ENCODE measurements at places on chromosomes 5 and 9.
A peak's percentile ranks its signal among the peaks of the same experiment; 100 is the strongest.

DNA sequence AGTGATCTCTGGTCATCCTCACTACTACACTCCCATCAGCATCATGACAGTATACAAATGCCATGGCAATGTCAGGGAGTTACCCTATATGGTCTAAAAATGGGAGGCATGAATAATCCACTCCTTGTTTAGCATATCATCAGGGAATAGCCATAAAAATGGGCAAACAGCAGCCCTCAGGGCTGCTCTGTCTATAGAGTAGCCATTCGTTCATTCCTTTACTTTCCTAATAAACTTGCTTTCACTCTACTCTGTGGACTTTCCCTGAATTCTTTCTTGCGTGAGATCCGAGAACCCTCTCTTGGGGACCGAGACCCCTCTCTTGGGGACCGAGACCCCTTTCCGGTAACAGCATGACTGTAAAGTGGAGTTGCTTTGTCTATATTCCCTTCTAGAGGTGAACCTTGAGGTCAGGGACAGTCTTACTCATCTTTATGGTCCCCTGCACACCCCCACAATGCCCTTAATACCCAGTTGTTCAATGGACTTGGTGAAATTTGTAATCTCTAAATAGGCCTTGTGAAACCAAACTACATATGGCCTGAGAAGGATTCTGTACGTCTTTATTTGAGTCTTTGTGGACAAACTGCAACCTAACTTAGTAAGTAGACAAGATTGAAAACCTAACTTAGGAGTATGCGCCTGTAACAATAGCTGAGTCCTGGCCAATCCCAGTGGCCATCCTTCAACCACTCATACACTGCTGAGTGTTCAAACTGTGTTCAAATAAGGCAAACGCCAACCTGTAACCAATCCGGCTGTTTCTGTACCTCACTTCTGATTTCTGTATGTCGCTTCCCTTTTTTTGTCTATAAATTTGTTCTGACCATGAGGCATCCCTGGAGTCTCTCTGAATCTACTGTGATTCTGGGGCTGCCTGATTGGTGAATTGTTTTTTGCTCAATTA is 32.3 kb upstream of the UBTD2 start:
- DNase-seq, result no peak

DNA sequence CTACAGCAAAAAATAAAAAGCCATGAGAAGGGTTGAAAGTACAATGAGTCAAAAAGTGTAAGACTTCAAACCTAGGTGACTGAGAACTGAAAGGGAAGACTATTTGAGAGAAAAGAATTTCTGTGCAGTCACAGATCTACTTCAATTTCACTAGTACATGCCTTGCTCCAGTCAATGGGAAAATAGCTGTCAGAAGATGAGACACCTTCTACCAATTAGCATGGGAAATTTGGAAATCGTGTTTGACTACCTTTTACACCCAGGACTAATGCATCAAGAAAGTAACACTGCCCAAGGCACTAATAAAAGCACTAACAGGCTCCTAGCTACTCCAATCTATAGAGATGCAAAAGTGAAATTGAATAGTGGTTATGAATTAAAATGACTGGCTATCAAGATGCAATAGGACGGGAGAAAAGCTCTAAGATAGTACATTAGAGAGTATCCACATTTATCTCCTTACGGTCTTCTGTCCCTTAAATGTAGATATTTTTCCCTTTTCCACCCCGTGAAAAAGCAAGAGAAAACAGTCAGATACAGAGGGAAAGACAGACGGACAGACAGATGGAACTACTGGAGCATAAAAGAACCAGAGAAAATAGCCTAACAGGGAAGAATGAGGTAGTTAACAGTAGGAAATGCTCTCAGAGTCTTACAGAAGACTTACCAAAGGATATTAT is 15.2 kb downstream of the ERP44 start:
- DNase-seq, result no peak

- no peak for DNase-seq
Observed at GRCh38 chr9:118367383-118367782, 663.2 kb downstream of the TLR4 start.

DNA sequence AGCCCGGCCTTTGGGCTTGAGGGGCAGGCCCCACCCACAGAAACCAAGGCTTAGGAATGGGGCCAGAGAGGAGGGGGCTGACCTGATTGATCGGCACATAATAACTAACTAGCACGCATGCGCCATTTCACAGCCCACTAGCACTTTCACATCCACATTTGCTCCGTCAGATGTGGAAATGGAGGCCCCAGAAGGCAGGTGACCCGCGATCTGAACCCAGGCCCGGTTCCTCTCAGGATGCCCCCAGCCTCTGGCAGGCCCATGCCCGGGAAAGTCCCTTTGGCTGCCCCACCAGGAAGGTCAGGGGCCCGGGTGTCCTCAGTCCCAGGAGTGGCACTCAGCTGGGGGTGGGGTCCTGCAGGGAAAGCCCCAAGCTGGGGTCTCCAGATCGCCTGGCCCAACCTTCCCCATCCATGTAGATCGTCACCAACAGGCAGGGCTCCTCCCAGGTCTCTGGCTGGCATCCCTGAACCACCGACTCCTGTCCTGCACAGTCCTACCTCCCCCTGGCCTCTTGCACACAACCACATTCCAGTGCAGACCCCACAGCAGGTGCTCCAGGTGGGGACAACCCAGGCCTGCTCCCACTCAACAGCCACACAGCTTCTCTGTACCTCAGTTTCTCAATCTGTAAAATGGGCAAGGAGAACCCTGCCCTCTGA is 46.7 kb downstream of the VAV2 start:
- DNase-seq, result no peak

- no peak for DNase-seq
Observed at GRCh38 chr5:60703944-60704343, 4.0 kb upstream of the DEPDC1B start.

GRCh38 chr9:95336281-95336680 is 18.8 kb upstream of the FANCC start:
- no peak for DNase-seq

DNA sequence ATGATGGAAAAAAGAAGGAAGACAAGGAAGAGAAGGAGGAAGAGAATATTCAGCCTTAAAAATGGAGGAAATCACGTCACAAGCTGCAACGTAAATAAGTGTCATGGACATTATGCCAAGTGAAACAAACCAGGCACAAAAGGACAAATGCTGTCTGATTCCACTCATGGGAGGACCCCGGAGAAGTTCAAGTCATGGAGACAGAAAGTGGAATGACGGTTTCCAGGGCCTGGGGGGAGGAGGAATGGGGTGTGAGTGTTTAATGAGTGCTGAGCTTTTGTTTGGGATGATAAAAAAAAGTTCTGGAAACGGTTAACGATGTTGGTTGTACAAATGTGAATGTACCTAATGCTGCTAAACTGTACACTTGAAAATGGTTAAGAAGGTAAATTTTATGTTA is 439.5 kb downstream of the GADD45G start:
- no peak for DNase-seq

- DNase-seq, result no peak
Observed at GRCh38 chr9:99169086-99169485, 52.7 kb downstream of the ALG2 start.

DNA sequence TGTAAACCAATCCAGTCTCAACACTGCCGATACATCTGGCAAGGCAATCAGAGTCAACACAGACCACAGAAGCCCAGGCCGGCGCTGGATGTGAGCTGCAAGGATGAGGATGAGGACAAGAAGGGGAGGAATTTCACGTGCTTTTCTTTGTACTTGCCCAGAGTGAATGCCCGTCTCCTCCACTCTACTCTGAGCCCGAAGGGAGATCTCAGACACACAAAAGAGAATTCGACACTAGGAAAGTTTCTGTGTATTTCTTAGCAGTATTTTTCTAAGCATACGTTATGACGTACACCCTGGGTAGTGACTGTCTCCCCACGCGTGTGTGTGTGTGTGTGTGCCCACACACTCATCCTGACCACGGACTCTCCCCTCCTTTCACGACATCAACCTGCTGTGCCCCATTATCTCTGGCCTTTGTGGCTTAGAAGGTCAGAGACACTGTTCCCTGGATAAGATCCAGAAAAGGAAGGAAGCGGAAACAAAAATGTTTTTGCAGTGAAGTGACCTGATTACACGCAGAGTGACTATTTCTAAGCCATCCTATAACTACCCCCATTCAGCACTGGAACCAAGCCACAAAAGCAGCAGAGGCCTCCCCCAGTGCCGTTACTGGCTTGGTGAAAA is 227.3 kb upstream of the DAPK1 start:
- DNase-seq, result peak; percentile 58

GRCh38 chr9:69030851-69031645 is 4.5 kb upstream of the FXN start:
- no peak for DNase-seq

DNA sequence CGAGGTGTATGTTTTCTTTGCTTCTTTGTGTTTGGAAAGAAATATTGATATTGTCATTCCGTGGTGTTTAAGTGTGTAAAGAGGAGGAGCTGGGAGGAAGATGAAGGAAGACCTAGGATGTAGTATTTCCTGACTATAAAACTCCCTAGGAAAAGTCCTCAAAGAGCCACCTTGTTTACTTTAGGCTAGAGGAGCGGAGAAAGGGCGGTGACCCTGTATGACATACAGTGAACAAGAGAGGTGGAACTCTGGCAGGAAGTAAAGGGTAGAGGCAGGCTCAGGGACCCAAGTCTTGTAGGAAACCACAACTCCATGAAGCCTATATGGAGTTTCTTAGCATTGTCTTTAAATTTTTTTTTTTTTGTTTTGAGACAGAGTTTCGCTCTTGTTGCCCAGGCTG is 303.9 kb downstream of the DOCK8 start:
- no peak for DNase-seq

DNA sequence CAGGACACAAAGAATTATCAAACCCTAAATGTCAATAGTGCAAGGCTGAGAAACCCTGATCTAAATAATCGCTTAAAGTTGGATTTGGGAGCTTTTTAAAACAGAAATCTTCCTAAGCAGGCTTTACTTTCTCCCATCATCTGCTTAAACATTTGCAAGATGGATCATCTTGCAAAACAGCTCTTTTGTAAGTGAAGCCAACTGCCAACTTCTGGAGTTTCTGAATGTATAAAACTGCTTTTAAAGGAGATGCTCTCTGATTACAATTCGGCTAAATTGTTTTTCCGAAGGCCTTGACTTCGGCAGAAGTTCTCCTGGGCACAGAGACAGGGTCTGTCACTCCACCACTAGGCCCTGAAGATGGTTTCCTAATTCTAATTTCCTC is 1.3 kb downstream of the PTPN3 start:
- no peak for DNase-seq

- DNase-seq, result no peak
Observed at GRCh38 chr9:84832453-84832852, 162.9 kb downstream of the NTRK2 start.

DNA sequence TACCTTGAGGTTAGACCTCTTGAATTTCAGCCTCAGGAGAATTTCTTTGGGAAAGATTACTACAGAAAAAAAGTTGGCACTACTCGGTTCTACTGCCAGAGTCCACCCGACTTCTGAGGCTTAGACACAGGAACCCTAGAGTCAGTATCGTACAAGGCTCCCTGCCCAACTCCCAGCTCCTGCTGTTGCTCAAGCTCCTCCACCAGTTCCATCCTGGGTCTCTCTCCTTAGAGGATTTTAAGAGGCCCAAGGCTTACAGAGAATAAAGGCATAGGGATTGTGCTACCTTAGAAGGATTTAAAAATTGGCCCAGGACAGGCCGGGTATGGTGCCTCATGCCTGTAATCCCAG is 29.0 kb upstream of the SSBP2 start:
- no peak for DNase-seq

DNA sequence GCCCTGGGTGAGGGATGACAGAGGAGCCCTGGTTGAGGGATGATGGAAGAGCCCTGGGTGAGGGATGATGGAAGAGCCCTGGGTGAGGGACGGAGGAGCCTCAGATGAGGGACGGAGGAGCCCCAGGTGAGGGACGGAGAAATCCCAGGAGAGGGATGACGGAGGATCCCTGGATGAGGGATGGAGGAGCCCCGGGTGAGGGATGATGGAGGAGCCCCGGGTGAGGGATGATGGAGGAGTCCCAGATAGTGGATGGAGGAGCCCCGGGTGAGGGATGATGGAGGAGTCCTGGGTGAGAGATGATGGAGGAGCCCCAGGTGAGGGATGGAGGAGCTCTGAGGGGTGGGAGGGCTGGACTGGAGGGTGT is 10.9 kb downstream of the PHF2 start:
- no peak for DNase-seq

GRCh38 chr9:116282597-116282996 is 129.0 kb downstream of the PAPPA start:
- DNase-seq, result no peak

GRCh38 chr5:52922384-52922783 is 66.8 kb upstream of the ITGA2 start:
- DNase-seq, result peak; percentile 35

DNA sequence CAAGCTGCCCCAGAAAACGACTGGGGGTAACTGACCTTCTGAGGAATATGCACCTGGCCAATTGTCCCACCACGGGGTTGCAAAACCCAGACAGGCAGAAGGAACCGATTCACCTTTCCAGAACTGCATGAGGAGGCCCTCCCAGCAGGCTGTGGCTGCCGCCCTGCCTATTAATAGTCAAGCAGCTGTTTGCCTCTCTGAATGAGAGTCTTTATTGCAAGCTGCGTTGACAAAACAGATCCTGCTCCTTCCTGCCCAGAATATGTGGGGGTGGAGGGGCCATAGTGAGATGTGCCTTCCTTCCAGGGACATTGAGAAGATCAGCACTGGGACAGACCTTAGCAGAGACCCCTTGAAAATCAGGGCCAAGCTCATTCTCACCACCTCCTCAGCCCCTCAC is 18.3 kb upstream of the TCOF1 start:
- no peak for DNase-seq

DNA sequence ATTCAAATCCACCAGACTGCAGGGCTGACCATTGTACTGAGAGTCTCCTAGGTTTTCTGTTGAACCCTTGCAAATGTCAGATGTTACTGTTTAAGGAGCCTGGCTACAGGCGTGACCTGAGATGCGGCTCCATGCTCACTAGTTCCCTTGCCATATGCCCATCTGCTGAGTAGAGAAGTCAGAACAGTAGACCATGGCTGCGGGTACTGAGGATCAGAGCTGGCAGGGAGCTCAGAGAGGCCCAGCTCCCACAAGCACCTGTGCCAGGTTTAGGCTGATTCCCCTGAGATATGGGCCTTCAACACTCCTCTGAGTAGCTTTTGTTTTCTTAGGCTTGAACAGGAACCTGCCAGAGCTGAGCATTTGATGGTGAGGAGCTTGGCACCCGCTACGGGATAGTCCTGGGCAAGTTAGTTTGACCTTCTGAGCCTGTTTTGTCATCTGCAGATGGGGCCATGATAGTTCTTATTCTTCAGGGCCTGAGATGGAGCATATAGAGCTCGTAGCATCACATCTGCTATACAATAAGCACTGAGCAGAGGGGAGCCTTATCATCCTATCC is 83.7 kb downstream of the BOD1 start:
- DNase-seq, result no peak

- DNase-seq, result peak; percentile 25
Observed at GRCh38 chr9:92808726-92809451, 44.3 kb upstream of the BICD2 start.

- DNase-seq, result no peak
Observed at GRCh38 chr5:90606539-90606938, 47.9 kb downstream of the ADGRV1 start.
